ENCODE measurements at places on chromosomes 5 and 9.

- DNase-seq = no peak
These were observed 85.4 kb downstream of the HSD17B4 start for GRCh38 chr5:119537704-119538103.

DNA sequence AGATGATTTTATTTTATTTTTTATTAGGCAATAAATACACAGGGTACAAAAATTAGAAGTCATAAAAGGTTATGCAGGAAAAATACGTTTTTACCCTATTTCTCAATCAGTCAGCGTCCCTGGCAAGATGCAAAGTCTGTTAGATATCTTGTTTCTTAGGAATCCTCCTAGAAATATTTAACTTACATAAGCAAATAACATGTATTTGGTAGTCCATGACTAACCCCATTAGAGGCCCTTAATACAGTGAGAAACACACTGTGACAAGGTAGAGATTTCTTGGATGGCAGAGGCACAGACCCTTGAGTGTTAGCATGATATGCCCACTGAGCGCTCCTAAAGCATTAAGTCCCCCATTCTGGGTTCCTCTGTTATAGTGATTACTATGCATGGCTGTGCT lies 121.2 kb upstream of the ADAMTSL1 start:
- DNase-seq = no peak

- no peak for DNase-seq
These were observed 2259.5 kb upstream of the WWC1 start for GRCh38 chr5:166031926-166032325.

GRCh38 chr5:68330574-68330973 lies 115.0 kb downstream of the PIK3R1 start:
- DNase-seq = no peak

DNA sequence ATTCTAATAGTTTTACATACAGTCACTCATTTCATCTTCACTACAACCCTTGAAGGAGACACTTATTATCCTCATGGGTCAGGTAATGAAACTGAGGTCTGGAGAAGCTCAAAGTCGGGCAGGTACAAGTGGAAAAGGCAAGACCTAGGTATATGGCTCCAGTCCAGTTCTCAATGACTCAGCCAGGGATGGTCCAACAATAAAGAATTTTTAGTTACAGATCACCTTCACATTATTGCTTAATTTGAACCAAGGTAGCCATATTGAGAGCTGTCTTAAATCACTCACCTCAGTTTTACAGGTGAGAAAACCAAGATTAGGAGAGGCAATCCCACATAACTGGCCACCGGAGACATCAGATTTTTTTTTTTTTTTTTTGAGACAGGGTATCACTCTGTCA lies 55.4 kb downstream of the PTPN3 start:
- no peak for DNase-seq

DNA sequence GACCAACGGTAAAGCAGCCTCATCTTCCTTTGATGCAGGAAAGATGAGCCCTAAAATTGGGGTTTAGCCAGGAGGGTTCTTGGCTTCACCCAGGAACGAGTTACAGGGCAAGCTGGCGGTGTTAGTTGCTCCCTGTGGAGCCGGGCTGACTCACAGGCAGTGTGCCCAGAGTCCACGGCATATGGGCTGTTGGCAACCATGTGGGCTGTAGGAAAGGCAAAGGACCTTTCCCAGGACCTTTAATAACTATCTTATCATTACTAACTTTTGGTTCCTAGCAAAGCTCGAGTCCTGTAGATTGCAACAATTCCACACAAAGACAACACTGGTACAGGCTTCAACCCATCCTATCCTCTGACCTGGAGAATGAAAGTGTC lies 29.8 kb upstream of the CLPTM1L start:
- DNase-seq = no peak

Data from NCI-H1436 (cell line).